Uterus (tissue), 4 donors: ENCODE measurements at places on chromosomes 11 and 22. TPM values are rescaled to one million over a fixed set of nuclear protein-coding genes. Genes with fewer than 3 reads are reported as not detected.

DNA sequence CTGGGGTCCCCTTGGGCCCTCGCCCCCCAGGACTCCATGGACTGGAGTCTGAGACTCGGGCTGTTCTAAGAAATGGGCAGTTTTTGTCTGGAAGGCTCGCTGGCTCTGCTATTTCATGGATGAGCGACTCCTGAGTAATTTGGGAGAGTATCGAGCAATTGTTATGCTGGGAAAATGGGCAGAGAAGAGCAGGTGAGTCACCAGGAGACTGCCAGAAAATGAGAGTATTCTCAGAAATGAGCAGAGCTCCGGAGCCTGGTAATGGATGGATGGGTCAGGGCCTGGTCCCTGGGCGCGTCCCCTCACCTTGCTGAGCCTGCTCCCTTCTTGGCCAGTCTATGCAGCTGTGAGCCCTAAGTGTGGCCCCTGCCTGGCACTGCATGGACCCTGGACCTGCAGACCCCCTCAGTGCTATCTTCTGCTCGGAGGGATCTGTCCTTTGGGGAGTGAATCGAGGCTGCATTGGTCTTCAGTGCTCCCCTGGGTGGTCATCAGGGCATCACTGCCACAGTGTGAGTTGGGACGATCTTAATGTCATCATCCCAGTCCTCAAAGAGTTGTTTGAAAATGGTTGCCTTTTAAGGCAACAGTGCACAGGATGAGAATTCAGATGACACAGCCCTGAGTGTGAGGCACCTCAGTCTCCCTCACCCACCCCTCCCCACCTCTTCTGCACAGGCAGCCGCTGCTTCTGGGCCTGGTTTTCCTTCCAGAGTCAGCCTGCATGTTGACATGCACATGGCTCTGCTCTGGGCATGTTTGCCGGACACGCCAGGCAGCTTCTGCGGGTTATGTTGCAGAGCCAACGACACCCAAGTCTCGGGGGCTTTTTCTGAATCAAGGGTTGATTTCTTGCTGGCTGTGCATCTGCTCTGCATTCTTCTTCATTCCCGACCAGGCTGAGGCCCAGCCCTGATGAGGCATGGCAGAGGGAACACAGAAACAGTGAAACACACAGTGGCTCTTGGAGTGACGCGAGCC lies 519.0 kb downstream of the TBC1D22A start:
- no peaks in the 10 kb centered on the region for H3K27me3 ChIP-seq
- DNase-seq = no peak
- no peaks in the 10 kb centered on the region for H3K4me1 ChIP-seq
- no peak overlapping the region for H3K4me3 ChIP-seq
- no peaks in the 10 kb centered on the region for H3K36me3 ChIP-seq

- H3K4me3 ChIP-seq = no peak overlapping the region
Observed at GRCh38 chr11:78651136-78651775, 76.6 kb upstream of the NARS2 start.

DNA sequence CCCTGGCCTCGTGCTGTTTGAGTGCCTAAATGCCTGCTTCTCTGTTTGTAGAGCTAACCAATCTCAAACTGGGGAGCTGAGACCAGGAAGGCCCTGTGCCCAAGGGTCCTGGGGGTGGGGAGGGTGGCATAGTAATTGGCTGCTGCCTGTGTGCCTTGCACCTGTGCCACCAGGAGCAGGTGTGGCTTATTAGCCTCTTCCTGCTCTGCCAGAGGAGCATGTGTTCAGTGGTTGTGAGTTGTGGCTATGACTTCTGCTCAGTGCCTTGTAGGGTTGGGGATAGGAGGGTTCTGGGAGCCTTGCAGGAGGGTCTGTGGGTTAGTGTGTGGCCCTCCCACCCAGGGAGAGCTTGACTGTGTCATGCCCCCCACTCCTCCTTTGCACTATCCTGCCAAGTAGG lies 109.2 kb downstream of the ZBTB16 start:
- H3K4me1 ChIP-seq = peaks cover 81% of the 10 kb centered on the region
- peak overlapping the region; percentile 100 for H3K27ac ChIP-seq
- H3K27me3 ChIP-seq = no peaks in the 10 kb centered on the region
- DNase-seq = no peak

Gene PITPNB
- total RNA-seq = 48.8 TPM

Gene OTUB1
- total RNA-seq = 54.6 TPM

Gene SCGB1D2
- total RNA-seq = 1.9 TPM

DNA sequence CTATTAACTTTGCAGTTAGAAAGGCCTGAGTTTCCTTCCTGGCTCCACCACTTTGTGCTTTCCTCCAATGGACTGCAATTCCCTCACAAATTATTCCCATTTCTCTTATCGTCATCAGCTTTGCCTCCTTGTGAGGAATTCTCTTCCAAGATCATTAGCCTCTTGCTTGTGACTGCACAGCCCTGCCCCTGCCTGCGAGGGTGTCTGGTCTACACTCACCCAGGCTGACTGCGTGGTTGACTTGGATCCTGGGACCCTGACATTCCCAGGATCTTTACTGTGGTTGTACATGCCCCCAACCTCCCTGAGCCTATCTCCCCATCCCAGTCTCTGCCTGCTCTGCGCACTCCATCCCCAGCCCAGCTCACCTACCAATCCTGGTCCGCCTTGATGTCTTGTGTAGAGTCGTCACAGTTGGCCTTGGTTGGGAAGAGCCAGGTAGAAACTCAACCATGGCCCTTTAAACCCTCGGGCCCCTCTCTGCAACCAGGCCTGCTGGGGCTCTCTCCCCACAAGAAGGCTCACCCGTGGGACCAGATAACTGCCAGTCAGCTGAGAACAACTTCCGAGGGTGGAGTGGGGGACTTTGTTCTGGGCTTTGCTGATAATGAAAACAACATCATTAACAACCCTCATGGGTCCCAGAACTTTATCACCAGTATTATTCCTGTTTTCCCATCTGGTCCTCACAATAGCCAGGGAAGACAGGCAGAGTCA lies at the start of gene OR2AT4:
OR2AT4 (minus strand) TSS at position 421 of the 717 bp plus-strand sequence.
- no peaks in the 10 kb centered on the region for H3K36me3 ChIP-seq
- no peaks in the 10 kb centered on the region for H3K27me3 ChIP-seq
- H3K4me3 ChIP-seq = no peak within 1 kb of the TSS
- no peaks in the 10 kb centered on the region for H3K4me1 ChIP-seq
- no peak for DNase-seq
- H3K27ac ChIP-seq = no peak within 1 kb of the TSS

- no peaks in the 10 kb centered on the region for H3K4me1 ChIP-seq
- no peak for DNase-seq
- H3K27ac ChIP-seq = no peak overlapping the region
- H3K36me3 ChIP-seq = no peaks in the 10 kb centered on the region
Observed at GRCh38 chr11:48074425-48075181, 94.2 kb downstream of the PTPRJ start.

DNA sequence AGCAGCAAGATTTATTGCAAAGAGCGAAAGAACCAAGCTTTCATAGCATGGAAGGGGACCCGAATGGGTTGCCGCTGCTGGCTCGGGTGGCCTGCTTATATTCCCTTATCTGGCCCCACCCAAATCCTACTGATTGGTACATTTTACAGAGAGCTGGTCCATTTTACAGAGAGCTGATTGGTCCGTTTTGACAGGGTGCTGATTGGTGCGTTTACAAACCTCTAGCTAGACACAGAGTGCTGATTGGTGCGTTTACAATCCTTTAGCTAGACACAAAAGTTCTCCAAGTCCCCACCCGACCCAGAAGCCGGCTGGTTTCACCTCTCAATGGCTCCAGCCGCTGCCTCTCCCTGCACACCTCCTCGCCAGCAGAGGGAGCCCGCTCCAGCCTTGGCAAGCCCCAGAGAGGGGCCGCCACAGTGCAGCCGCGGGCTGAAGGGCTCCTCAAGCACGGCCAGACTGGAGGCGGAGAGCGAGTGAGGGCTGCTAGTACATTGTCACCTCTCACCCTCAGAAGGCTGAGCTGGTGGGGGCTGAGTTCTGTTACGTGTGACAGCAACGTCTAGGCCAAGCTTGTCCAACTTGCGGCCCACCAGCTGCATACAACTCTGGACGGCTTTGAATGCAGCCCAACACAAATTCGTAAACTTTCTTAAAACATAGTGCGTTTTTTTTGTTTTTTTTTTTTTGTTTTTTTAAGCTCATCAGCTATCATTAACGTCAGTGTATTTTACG lies 8.7 kb downstream of the PTH start:
- H3K27ac ChIP-seq = no peak overlapping the region
- H3K27me3 ChIP-seq = no peaks in the 10 kb centered on the region
- DNase-seq = peak; percentile 23
- H3K36me3 ChIP-seq = no peaks in the 10 kb centered on the region
- no peaks in the 10 kb centered on the region for H3K4me1 ChIP-seq
- no peak overlapping the region for H3K4me3 ChIP-seq

DNA sequence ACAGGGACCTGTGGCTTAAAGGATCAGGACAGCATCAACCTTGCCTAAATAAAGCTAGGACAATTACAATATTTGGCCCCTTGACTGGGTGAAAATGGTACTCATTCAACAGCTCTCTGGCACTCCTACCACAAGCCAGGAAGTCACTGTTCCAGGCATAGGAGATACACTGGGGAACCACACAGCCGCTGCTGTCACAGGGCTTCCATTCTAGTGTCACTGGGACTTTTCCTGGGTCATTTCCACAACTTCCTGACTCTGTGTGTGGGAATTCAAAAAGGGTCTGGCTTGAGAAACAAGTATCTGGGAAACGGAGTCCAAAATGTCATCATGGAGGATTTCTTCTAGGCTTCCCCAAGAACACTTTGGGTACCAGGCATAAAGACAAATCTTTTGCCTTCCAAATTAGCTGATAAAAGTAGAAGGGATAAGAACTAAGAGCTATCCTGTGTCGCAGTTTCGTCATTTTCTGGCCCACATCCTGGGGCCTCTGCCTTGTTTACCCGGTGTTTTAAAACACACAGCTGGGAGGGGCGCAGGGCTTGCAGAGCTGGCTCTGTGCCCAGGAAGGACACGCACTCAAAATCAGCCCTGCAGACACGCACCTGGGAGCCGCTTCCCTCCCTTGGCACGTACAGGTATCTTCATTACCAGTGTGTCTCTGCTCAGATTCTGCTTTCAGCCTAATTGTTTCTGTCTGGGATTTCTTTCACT lies 38.0 kb downstream of the TMEM45B start:
- no peak overlapping the region for H3K4me3 ChIP-seq
- no peaks in the 10 kb centered on the region for H3K27me3 ChIP-seq
- DNase-seq = no peak
- H3K27ac ChIP-seq = no peak overlapping the region
- no peaks in the 10 kb centered on the region for H3K36me3 ChIP-seq
- no peaks in the 10 kb centered on the region for H3K4me1 ChIP-seq

DNA sequence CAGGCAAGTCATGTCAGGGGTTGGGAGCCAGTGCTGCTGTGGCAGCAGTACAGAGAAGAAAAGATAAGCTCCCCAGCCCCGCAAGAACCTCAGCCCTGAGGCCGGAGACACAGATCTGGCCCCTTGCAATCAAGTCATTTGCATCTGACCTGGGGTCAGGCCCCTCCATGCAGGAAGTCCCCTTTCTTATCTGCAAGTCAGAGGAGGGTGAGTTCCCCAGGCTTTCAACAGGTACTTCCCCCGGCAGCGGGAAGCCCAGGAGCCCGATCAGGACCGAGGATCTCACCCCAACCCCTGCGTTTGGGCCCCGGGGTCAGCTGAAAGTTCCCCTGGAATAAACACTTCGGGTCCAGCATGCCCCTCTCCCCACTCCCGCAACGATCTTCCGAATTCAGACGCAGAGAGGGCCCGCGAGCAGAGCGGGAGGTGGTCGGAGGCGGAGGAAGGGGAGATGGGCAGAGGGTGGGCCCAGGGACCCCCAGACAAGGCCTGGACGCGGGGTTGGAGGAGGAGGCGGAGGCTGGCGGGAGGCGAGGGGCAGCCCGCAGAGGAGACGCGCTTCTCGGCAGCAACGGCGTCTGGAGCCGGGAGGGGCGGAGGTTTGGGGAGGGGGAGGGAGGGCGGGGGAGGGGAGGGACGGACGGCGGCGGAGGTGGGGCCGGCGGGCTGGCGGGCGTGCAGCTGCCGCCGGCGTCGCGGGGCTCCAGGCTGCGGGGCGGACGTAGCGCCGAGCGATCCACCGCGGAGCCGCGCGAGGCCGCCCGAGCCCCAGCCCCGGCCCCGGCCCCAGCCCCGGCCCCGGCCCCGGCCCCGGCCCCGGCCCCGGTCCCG lies at the start of gene TSPAN18:
TSPAN18 (plus strand) TSS at position 680 of the 831 bp plus-strand sequence. CDS start 179,455 bp downstream, outside the sequence.
- no peaks in the 10 kb centered on the region for H3K27me3 ChIP-seq
- DNase-seq = peak; percentile 37
- H3K4me1 ChIP-seq = no peaks in the 10 kb centered on the region

DNA sequence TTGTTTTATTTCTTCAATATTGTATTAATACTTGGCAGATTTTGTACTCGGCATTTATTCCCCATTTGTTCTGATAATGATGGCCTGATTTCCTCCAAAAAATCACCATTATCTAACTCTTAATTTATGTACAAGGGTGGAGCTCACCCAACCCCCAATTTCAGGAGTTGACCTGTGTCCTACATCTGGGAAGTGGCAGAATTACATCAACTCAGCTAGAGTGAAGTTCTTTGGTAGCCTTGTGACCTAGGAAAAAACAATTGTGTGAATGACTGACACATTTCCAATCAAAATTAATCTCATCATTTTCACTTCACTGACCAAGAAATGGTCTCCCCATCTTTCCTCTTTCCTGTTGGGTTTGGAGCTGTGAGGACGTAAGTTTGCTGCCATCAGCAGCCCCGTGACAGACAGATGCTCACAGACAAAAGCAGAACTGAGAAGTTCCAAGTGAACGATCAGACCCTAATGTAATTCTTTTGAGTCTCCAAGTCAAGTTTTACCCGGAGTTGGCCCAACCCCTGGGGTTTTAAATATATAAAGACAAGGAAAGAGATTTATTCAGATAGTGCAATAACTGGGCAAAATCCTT lies 16.6 kb upstream of the MS4A6E start:
- H3K4me1 ChIP-seq = no peaks in the 10 kb centered on the region
- H3K36me3 ChIP-seq = no peaks in the 10 kb centered on the region
- H3K27ac ChIP-seq = no peak overlapping the region
- no peak overlapping the region for H3K4me3 ChIP-seq

DNA sequence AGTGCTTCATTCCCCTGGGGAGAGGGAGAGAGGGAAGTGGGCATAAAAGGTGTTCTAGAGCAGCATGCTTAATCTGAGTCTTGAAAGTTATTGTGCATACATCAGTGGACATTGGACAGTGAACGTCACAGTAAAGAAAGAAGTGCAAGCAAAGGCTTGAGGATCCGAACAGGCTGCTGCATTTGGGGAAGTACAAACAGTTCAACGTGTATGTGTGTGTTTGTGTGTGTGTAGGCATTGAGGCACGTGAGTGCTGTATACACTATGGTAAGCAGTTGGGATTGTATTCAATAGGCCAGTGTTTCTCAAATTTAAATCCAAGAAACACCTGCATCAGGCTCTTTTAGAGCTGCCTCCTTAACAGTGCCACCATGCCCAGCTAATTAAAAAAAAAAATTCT lies 10.4 kb upstream of the EIF3M start:
- H3K4me1 ChIP-seq = no peaks in the 10 kb centered on the region
- H3K27ac ChIP-seq = no peak overlapping the region
- no peaks in the 10 kb centered on the region for H3K36me3 ChIP-seq

Gene SLC5A12
- not detected for total RNA-seq

- no peaks in the 10 kb centered on the region for H3K4me1 ChIP-seq
- H3K27ac ChIP-seq = no peak overlapping the region
- H3K4me3 ChIP-seq = no peak overlapping the region
- H3K27me3 ChIP-seq = no peaks in the 10 kb centered on the region
- no peak for DNase-seq
Observed at GRCh38 chr22:39685336-39686177, 115.0 kb downstream of the CACNA1I start.

Gene DNAJB7
- not detected for total RNA-seq

- no peak overlapping the region for H3K4me3 ChIP-seq
- DNase-seq = no peak
- H3K4me1 ChIP-seq = no peaks in the 10 kb centered on the region
Observed at GRCh38 chr22:42061041-42061440, 9.6 kb downstream of the NAGA start.

Gene PDGFB
- 2.0 TPM for total RNA-seq
